Fibroblast of villous mesenchyme (primary cell): ENCODE measurements at places on chromosomes 3 and 15. TPM values are rescaled to one million over a fixed set of nuclear protein-coding genes. Genes with fewer than 3 reads are reported as not detected.
A peak's percentile ranks its signal among the peaks of the same experiment; 100 is the strongest.

Gene FRG2C
- under 0.01 TPM in 1 of 2 replicates, not detected in the other for total RNA-seq

- DNase-seq = no peak
Measured at GRCh38 chr15:84594617-84595290, 6.1 kb upstream of the ZSCAN2 start.

GRCh38 chr3:128864351-128864811 is 15.0 kb upstream of the ACAD9 start:
- no peak for DNase-seq

Gene VPS13C
- total RNA-seq = 80.9 and 94.6 TPM in 2 replicates

Gene GPR87
- 0.43 TPM in 1 of 2 replicates, not detected in the other for total RNA-seq

DNA sequence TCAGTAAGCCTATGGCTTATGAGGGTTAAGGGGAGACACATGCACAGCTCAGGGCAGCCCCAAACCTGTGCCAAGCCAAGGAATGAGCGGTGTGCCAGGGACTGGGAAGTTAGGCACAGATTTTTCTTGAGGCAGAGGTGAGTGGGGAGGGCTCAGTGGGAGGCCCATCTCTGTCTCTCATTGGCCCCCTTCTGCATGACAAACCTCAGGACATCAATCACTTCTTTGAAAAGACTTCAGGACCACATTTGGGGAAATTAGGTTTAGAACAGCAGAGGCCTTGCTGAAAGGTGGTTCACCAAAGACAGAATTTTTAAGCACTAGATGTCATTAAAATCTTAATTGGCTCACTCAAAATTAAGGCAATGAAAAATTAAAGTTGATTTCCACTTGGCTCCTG is 57.2 kb downstream of the RAB11A start:
- DNase-seq = no peak

DNA sequence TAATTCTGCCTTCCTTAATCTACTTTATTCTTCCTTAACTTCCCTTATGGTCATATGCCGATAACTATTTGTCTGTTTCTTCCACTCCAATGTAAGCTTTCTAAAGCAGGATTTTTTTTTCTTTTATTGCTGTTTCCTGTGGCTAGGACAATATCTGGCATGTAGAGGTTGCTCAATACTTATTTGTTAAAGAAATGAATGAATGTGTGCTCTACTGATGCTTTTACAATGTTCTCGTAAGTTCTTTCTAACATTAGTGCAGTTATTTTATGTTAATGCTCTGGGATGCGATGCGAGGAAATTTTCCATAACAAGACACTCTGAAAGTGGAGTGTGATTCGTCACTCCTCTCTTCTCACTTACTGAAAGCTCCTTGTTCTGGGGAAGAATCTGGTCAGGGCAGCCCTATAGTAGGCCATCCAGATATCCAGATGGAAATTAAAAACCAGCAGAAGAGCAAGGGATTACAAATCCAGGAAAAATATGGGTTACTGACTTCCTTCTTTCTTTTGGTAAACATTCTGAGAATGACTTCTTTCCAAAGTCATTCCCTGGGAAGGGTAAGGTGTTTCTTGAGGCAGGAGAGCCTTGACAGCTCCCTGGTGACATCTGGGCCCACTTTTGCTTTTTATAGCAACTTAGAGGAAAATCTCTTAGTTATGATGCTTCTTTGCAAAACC is 420.4 kb downstream of the PDCD6IP start:
- peak; percentile 11 for DNase-seq

DNA sequence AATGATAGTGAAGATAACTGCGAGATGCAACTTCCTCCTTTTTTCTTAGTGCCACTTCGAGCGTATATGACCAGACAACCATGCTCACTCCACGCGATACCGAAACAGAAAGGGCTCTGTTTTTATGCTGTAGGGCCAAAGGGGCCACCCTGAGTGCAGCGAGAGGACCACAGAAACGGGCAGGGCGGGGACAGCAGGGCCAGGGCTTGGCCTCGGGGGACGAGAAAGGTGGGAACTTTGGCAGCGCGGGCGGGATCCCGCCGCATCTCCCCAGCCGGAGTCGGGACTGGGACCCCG is 483 bp downstream of the VPS13C start:
- peak; percentile 74 for DNase-seq

GRCh38 chr3:5466065-5466464 is 278.6 kb downstream of the EDEM1 start:
- no peak for DNase-seq

GRCh38 chr3:137409584-137409983 is 354.5 kb upstream of the SOX14 start:
- DNase-seq = no peak

DNA sequence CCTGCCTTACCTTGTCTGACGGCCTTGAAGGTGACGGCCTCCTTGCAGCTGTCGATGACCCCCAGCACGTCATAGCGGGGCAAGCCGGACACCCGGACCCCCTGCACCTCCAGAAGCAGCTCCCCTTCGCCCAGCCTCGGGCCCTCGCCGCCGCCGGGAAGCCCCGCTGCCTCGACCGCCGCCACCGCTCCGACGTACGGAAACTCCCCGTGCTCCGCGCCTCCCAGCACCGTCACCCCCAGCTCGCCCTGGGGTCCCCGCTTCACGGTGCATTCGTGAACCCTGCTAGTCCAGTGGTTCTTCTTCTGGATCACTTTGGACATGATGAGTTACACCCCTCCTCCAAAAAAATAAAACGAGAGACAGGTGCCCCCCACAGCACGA is 740 bp downstream of the MAGI1 start:
- DNase-seq = no peak

Gene COL6A5
- under 0.01 TPM in 2 replicates for total RNA-seq

DNA sequence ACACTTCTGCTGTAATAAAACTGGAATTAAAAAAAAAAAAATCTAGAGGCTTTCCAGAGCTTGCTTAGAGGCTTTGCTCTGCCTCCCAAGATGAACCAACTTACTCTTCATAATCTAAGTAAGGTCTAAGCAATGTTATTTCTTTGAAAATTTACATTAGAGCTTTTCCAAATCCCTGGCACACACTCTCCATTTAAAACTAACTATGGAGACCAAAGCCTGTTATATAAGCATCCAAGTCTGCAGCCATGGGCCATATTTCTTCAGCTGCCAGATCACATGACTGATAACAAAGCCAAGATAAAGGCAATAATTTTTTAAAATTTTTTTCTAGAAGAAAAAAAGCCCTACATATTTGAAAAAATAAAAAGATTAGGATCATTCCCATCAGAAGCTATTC is 55.0 kb upstream of the ARHGEF3 start:
- no peak for DNase-seq

- DNase-seq = no peak
Measured at GRCh38 chr3:188646592-188646991, 492.6 kb downstream of the LPP start.

DNA sequence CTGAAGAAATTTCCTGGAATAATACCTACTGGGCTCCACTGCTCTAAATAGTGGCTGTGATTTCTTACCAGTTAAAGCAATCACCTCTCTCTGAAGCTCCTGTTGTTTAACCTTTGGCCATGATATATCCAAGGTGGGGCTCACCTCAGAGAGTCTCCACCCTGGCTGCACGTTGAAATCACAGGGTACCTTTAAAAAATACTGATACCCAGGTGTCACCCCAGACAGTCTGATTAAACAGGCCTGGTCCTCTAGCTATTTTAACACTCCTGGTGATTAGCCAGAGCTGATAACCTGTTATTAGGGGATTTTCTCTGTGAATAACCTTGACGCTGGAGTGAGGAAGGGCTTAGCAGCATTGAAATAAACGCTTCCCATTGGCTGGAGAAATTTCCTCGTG is 22.3 kb upstream of the ZBTB38 start:
- no peak for DNase-seq

Gene RPL15
- total RNA-seq = 1,700 and 1,935 TPM in 2 replicates

Gene ATP13A5
- not detected in 2 replicates for total RNA-seq

DNA sequence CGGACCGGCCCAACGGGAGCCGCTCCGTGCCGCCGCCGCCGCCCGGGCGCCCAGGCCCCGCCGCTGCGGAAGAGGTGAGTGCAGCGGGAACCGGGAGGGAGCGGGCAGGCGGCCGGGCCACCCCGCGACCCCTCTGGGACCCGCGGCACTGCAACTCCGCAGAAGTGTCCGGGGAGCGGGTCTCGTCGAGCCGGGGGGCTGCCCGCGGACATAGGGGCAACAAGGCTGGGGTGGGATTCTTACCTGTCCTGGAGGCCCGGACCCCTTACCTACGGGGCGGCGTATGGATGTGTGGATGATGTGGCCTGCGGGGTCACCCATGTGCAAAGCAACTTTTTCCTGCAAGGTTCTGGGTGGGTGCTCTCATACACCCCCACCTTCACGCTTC is 361 bp downstream of the SEMA3F start:
- no peak for DNase-seq

DNA sequence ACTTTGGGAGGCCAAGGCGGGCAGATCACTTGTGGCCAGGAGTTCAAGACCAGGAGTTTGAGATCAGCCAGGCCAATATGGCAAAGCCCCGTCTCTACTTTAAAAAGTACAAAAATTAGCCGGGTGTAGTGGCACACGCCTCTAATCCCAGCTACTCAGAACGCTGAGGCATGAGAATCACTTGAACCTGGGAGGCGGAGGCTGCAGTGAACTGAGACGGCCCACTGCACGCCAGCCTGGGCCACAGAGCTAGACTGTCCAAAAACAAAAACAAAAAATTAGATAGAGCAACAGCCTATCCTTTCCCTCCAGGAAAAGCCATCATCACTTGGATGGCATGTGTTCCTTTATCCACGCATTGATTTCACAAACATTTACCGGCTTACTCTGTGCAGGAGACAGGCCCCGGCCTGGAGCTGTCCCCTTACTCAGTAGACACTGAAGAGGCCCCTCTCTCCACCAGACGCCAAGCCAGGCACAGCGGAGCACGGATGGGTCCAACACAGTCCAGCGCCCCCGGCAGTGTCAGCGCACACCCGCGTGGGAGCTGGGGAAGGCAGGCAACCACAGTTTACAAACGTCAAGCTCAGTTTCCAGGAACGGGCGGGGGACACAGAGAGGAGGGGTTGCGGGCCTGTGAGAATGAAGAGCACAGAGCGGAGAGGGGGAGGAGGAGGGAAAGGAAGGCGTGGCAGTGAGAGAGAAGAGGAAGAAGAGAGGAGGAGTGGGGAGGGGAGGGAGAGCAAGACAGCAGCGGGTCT is 3.1 kb downstream of the GP5 start:
- peak; percentile 92 for DNase-seq

Gene ZNF662
- 3.5 and 3.9 TPM in 2 replicates for total RNA-seq

- DNase-seq = no peak
Measured at GRCh38 chr3:119436977-119437376, 26.4 kb downstream of the TMEM39A start.

Gene CD200R1
- total RNA-seq = under 0.01 TPM in 2 replicates

DNA sequence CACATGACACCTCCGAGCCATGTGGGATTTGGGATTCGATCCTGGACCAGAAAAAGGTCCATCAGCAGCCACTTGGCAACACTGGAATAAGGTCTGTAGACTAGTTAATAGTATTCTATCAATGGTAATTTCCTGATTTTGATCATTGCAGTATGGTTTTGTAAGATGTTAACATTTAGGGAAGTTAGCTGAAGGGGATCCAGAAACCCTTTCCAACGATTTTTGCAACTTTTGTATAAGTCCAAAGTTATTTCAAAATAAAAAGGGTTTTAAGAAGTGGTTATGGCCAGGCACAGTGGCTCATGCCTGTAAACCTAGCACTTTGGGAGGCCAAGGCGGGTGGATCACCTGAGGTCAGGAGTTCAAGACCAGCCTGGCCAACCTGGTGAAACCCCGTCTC is 10.2 kb downstream of the BDH1 start:
- no peak for DNase-seq
